ENCODE measurements at places on chromosomes 3 and 15.
A peak's percentile ranks its signal among the peaks of the same experiment; 100 is the strongest.

GRCh38 chr3:168157099-168157700, 61.5 kb upstream of the GOLIM4 start:
- DNase-seq = no peak

GRCh38 chr15:48400086-48400485, 68.9 kb downstream of the DUT start:
- DNase-seq = peak; percentile 60

DNA sequence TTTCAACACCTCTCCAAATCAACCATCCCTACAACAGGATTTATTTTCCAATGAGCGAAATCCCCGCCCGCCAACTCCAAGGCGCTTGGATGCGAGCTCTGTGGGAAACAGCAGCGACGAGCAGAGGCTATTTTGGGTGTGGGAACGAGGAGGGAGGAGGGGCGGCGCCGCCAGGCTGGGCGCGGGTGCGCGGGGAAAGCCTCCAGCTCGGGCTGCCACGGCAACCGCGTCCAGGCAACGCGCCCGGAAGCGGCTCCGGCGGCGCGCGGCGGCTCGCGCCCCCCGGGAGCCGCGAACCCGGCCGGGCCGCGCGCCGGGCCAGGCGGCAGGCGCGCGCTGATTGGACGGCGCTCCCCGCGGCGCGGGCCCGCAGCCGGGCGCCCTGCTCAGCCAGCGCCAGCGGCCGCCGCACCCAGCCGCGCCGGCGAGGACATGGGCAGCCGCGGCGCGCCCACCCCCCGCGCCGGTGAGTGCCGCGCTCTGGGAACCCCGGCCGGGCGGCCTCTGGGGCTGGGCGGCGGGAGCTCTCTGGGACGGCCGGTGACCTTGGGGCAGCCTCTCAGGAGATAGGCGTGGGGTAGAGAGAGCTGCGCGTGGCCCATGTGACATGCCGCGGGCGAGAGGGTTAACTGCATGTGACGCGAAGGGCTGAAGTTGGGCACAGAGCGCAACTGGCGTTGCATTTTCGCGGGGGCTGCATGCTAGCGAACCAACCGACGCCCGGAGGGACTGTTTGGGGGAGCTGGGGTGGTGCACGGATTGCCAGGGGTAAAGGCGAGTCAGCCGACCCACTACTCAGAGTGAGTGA, at the start of gene FAM81A:
TSS of gene FAM81A (plus strand) at position 370 of the 808 bp plus-strand sequence. CDS start 20,441 bp downstream, outside the sequence.
- peak; percentile 70 for DNase-seq

- no peak for DNase-seq
Observed at GRCh38 chr15:100951965-100952364, 32.8 kb downstream of the LRRK1 start.

- no peak for DNase-seq
Observed at GRCh38 chr3:128554465-128555097, 61.6 kb upstream of the GATA2 start.

DNA sequence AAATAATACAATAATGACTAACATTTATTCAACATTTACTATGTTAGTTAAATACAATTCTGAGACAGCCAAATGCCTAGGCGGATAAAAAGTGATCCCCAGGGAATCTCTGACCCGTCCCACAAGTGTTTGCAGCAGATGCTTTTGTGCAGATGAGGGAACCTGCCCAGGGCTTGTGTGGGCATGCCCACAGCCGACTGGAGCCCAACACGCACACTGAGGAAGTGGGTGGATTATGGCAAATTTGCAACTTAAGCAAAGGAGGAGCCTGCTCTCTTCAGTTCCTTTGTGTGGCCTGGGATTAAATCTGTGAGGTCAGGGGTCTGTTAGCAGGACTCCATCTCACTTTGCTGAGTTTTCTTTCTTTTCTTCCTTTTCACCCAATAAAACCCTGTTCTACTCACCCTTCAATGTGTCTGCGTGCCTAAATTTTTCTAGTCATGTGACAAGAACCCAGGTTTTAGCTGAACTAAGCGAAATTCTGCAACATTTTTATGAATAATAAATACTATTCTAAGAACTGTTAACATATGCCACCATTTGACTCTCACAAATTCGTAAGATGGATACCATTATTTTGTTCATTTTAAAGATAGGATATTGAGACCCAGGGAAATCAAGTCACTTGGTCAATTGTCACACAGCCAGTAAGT, 13.9 kb upstream of the RTP1 start:
- peak; percentile 21 for DNase-seq

GRCh38 chr15:82306791-82307713, 42.2 kb downstream of the GOLGA6L10 start:
- no peak for DNase-seq

GRCh38 chr3:124559846-124560574, 170.2 kb upstream of the UMPS start:
- peak; percentile 78 for DNase-seq

GRCh38 chr15:61749169-61749568, 311.1 kb downstream of the VPS13C start:
- no peak for DNase-seq

DNA sequence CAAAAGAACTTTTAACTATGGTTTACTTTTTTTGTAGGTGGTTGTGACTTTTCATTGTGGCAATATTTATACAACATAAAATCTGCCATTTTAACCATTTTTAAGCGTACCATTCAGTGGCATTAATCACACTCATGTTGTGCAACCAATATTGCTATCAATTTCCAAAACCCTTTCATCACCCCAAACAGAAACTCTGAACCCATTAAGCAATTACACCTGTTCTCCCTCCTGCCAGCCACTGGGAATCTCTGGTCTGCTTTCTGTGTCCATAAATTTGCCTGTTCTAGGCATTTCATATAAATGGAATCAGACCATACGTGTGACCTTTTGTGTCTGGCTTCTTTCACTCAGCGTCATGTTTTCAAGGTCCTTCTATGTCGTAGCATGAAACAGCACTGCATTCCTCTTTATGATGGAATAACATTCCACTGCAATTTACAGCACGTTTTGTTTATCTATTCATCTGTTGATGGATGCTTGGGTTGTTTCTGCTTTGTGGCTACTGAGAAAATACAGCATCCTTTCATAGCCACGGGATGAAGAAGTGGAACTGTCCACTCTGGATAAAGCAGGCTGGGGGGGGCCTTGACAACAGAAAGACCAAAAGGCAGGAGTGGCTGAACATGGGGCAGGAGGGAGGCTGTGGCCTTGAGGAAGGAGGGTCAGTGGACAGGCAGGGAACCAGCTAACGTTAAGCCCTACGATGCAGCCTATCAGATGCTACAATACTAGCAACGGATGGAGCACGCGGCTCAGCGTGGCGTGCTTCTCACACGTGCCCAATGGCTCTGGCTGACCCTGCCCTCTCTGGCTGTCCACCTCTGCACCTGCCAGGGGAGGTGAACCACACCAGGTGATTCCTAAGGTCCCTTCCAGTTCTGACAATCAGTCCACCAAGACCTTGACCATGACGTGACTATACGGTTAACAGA, 110.9 kb downstream of the SEC22A start:
- no peak for DNase-seq

DNA sequence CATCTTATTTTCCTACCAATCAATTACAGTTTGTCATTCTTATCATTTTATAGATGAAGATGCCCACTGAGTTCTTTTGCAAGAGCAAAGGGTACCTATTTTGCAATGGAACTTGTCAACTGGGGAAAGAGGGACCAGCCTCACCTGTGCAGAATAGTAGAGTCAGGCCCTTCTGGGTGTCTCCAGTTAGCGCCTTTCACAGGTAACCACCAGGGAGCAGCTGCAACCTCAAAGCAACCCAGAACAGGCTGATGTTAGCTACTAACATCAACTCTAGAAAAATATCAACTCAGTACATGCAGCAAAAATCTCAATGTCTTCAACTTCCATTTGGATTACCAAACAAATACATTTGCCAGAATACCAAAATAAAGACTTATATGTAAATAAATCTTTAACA, 47.1 kb downstream of the SUMF1 start:
- no peak for DNase-seq

- no peak for DNase-seq
Observed at GRCh38 chr15:63981596-63982320, 64.5 kb downstream of the DAPK2 start.

GRCh38 chr3:172319595-172319994, 128.7 kb downstream of the GHSR start:
- DNase-seq = no peak

DNA sequence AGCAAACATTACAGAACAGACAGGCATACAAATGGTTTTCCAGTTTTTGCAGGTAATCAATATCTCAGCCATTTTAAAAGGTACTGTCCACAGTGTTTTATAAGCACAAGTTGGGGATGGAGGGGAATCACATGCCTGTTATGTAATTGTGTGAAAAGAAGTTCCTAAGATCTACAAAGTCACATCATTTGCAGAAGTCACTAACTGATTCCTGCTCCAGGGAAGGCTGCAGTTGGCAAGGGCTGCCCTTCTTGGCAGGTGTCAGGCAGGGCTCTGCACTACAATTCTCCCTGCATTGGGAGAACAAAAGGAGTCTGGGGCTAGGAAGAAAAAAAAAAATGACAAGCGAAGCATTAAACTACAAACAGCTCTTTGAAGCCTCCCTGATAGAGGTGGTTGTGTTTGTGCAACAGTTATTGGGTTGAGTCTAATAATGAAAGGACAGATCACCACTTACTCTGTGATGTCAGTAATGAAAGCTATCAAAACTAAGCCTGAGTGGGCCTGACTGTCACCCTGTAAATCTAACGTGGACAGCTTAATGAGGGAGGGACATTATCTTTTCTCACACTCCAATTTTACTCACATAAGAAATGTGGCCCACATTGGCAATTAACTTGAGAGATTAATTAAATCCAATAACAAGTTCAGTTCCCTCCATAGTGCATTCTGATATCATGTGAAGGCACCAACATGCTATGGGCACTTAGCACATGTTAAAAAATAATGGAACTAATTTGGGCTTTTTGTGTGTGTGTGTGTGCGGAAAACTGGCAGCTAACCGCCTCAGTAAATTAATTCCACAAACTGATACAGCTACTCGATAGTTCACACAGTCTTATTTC, 242.9 kb downstream of the FHIT start:
- no peak for DNase-seq

- no peak for DNase-seq
Observed at GRCh38 chr3:8571256-8571655, 69.6 kb downstream of the LMCD1 start.

DNA sequence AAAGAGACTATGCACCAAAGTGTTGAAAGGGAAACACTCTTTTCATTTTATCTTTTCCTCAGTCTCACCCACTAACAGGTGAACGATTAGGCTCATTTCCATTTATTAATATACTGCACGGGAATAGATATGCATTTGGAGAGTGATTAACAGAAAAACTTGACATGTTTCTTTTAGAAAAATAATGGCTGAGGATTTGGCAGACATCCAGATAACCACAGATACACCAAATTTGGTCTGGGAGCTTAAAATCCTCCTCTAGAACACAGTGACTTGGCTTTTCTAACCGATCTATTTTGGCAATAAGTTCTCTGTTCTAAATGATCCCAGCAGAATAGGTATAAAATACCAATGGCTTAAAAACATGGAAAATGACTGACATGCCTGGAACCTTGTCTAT, 459.3 kb upstream of the SGO1 start:
- DNase-seq = no peak

- peak; percentile 83 for DNase-seq
Observed at GRCh38 chr15:73989001-73989798, 2.9 kb downstream of the STOML1 start.

- no peak for DNase-seq
Observed at GRCh38 chr3:158221426-158221825, 111.5 kb downstream of the RSRC1 start.

DNA sequence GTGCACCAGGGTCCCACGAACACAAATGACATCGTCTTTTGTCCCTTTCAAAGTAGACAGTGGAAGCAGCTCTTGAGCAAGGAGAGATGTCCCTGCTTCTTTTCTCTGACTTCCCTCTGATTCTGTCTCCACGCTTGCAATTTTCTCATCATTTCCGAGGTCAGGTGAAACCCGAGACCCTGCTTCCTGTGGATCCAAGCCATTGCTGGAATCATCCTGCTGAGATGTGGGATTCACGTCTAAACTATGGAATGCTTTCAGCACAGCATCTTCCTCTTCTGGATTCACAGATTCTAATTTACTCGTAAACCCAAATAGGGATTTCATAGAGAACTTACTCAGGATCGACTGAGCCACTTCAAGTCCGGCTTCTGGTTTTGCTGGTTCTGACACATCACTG, 127.1 kb downstream of the FMN1 start:
- DNase-seq = peak; percentile 90

GRCh38 chr3:109563149-109563548, 225.8 kb upstream of the DPPA4 start:
- DNase-seq = no peak

GRCh38 chr15:66875588-66876420, 173.8 kb downstream of the SMAD6 start:
- DNase-seq = no peak

GRCh38 chr15:100842756-100843730, 36.6 kb upstream of the ALDH1A3 start:
- peak; percentile 86 for DNase-seq

- DNase-seq = no peak
Observed at GRCh38 chr15:43127752-43128151, 5.6 kb upstream of the TMEM62 start.

DNA sequence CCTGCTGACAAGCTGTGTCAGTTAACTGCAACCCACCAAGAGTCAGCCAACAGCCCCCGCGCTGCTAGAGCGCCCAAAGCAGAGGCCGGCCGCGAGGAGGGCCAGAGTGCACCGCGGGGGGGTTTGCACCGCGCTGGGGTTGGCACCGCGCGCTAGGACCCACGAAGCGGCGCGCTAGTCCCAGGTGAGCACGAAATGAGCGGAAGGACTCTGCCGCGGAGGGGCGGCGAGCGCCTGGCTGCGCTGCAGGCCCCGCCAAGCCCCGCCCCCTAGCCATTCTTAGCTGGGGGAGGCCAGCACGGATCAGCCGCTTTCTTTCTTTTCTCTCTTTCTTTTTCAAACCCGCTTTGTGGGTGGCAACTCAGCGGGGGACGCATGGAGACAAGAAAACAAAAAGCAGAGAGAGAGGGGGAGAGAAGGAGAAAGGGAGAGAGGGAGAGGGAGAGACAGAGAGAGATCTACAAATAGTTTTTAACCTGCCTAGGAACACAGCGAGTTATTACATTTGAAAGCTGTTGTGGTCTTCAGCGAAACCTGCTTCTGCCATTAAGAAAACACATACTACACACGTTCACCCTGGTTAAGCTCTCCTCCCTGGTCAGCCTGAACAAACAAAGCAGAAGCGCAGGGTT, 6.9 kb upstream of the FOXB1 start:
- no peak for DNase-seq

DNA sequence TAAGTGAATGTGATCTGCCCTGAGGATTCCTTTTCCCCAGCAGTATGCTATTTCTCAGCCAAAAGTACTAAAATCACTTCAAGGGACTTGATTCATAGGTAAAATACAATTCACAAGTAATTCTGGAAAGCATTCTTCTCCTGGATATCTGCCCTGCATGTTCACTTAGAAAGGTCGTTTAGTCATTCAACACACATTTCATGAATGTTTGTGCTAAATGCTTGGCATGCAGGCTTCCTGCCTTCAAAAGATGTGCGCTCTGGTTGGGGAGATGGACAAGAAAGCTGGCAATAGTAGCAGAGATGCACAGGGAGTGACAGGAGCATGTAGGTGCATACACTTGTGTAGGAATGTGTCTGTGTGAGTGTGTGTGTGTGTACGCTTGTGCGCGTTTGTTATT, 360.7 kb downstream of the PTPRG start:
- no peak for DNase-seq
